ENCODE measurements at places on chromosomes 1 and 21.

GRCh38 chr1:239952348-239953308, 139.1 kb upstream of the FMN2 start:
- DNase-seq = peak; percentile 52

DNA sequence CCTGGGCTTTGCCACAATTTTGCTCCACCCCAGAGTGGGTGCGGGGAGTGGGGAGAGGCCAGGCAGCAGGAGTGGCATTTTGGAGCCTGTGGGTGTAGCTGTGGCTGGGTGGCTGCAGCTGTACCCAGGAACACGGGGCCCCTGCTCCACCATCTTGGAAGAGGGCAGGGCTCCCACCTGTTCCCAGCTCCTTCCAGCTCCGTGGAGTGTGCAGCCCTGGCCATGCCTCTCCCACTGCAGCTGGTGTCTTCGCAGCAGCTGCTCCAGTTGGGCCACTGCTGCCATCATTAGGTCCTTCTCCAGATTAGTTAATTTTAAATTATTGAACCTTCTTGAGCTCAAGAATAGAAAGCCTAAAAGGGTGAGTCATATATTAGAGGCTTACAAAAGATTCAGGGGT, 17.6 kb downstream of the FAM20B start:
- no peak for DNase-seq

DNA sequence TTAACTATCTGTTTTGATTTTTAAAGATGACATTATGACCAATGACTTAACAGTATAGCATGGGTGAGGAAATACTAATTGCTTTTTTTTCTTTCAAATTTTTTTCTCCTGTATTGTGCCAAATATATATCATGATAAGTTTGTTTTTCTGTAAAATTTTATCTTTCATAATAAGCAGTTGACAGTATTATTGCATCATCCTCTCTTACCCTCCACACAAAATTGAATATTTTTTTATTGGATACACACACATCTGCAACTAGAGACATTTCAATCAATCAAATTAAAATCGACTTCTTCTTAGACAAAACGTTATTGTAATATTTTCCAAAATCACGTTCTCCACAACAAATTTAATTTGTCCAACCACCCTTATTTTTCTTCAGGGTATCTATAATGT, 330.4 kb upstream of the BRINP3 start:
- no peak for DNase-seq

GRCh38 chr1:31063631-31064030, 1.9 kb downstream of the PUM1 start:
- DNase-seq = no peak

DNA sequence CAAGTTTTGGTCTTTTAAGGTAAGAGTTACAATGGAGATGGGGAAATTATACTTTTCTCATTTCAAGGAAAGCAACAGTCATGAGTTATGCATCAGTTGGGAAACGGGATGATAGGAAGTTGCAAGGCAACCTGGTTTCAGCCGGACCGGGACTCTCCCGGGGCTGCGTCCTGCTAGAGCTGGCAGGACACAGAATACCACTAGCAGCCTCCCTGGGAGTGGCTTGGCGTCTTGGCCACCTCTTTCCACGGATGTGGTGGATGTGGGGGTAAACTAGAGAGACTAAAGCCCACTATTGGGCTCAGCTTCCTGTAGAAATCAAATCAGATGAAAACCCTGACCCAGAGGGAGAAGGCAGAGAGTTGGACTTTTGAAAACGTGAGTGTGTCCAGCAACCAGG, 71.9 kb downstream of the ADARB1 start:
- DNase-seq = no peak
